Kidney (tissue), 22 donors: ENCODE measurements at places on chromosomes 13 and 19.

DNA sequence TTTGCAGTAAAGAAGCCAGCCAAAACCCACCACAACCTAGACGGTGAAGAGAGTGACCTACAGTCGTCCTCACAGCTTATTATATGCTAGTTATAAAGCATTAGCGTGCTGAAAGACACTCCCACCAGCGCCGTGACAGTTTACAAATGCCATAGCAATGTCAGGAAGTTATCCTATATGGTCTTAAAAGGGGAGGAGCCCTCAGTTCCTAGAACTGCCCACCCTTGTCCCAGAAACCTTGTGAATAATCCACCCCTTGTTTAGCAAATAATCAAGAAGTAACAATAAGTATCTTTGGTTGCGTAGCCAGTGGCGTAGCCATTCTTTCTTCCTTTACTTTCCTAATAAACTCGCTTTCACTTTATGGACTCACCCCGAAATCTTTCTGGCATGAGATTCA is 227.9 kb upstream of the ARGLU1 start:
- no peak for DNase-seq

- no peak for DNase-seq
Observed at GRCh38 chr13:93889430-93889951, 590.0 kb downstream of the DCT start.

DNA sequence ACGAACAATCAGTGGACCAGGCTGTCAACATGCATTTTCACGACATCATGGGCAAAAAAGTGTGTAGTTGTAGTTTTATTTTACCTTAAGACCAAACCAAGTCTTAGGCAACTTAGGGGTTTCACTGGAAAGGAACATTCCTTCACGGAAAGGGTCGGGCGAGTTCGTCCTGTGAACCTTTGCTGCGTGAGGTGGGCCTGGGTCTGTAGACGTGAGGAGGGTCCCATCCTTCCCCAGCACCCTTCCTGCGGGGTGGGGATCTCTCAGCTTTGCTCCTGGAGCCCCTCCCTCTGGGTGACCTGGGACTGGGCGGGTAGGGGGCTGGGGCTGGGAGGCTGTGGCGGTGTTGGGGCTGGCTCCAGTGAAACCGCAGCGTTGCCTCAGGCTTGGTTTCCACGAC is 12.3 kb upstream of the RPS15 start:
- DNase-seq: no peak

GRCh38 chr13:108322206-108322824 is 52.8 kb downstream of the TNFSF13B start:
- DNase-seq: peak; percentile 65

- no peak for DNase-seq
Observed at GRCh38 chr19:42693760-42694350, 46.4 kb downstream of the PSG3 start.

DNA sequence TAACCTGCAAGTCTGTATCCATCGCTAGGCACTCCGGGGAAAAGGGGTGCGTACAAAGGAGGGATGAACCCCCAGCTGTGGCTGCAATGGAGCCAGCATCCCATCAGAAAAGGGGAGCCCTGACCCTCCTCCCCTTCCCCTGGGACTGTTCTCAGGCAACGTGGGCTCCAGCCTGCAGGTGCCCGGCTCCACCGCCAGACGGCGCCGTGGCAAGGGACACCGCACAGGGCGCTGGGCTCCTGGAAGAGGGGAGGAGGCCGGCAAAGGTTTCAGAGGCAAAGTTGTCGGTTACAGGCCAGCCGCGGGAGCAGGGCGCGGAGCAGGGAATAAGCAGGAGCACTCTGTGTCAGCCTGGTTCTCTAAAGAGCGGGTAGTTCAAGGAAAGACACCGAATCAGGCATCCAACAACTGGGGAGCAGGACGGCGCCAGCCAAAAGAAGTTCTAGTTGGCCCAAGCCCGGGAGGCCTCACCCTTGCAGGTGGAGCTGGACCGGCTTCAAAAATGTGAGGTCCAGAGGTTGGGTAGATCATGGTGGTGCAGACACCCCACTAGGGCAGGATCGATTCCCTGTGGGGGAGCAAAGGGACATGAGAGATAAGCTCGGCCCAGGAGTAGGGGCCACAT is 53.0 kb upstream of the ATP12A start:
- peak; percentile 72 for DNase-seq

- no peak for DNase-seq
Observed at GRCh38 chr19:24062190-24062589, 24.8 kb upstream of the ZNF254 start.

DNA sequence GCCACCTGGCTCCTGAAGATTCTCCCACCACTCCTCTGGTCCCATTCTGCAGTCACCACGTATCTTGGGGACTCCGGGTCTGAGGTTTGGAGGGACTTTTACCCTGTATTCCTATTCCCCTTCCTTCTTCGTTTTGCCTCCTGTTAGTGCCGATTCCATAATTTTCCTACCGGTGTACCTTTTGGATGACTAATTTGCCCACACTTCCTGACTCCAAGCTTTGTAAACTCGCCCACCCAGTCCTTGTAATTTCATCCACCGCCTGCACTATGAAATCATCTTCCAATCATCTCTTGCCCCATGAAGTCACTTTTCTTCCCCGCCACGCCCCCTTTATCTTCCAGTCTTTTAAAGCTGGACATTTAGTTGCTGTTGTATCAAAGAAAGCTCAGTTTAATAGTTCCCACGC is 572 bp downstream of the UCHL3 start:
- no peak for DNase-seq

DNA sequence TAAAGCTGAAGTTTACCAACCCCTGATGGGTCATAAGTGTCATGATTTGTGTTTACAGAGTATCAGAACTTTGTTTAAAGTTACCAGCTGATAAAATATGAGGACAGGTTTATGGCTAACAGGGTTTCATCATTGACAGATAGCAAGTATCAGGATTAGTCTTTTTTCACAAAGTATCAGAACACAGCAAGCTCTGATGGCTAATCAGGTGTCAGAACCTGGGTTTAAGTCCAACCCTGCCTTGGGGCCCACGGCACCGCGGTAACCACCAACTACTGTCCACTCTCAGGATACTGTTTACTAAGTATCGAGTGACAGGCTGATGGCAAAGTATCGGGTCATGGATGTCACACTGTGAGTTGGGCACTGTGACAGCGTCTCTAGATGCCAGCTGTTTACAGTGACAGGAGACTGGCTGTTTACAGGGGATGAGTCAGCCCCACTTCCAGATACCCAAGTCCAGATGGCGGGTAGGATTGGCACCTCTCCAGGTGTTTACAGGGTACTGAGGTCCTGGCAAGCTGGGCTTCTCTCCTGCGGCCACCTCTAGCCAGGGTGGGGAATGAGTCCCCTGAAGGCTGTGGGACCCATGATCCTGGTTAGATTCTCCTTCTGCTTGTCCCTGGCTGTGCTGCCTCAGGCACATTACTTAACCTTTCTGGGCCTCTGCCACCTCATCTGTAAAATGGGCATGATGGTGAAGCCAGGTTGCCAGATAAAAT is 21.8 kb downstream of the ARRDC2 start:
- DNase-seq: peak; percentile 23

DNA sequence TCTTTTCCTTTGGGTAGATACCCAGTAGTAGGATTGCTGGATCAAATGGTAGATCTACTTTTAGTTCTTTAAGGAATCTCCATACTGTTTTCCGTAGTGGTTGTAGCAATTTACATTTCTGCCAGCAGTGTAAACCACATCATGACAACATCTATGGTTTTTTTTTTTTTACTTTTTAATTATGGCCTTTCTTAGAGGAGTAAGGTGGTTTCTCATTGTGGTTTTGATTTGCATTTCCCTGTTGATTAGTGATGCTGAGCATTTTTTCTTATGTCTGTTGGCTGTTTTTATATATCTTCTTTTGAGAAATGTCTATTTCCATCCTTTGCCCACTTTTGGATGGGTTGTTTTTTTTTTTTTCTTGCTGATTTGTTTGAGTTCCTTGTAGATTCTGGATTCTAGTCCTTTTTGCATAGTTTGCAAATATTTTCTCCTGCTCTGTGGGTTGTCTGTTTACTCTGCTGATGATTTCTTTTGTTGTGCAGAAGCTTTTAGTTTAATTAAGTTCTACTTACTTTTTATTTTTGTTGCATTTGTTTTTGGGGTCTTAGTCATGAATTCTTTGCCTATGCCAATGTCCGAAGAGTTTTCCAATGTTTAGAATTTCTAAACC is 38.8 kb downstream of the TDRD3 start:
- no peak for DNase-seq

GRCh38 chr13:42215578-42216421 is 56.2 kb upstream of the AKAP11 start:
- DNase-seq: peak; percentile 41

GRCh38 chr13:29718694-29719093 is 123.2 kb upstream of the SLC7A1 start:
- DNase-seq: no peak

- no peak for DNase-seq
Observed at GRCh38 chr19:19871932-19872331, 6.2 kb downstream of the ZNF253 start.

DNA sequence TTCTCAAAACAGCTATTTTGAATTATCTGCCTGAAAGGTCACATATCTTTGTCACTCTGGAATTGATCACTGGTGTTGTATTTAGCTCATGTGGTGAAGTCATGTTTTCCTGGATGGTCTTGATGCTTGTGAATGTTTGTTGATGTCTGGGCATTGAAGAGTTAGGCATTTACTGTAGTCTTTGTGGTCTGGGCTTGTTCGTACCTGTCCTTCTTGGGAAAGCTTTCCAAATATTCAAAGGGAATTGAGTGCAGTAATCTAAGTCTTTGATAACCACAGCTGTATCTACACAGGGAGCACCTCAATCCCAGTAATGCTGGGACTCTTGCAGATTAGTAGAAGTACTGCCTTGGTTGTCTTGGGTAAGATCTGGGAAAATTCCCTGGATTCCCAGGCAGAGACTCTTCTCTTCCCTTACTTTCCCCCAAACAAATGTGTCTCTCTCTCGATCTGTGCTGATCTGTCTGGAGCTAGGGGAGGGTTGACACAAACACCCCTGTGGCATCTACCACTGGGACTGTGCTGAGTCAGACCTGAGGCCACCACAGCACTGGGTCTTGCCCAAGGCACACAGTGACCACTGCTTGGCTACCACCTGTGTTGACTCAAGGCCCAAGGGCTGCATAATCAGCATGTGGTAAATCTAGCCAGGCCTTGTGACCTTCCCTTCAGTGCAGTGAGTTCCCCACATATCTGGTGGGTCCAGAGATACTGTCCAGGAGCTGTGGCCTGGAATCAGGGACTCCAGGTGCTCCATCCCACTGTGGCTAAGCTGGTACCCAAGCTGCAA is 5.5 kb upstream of the CYP4F3 start:
- no peak for DNase-seq

- no peak for DNase-seq
Observed at GRCh38 chr19:31733591-31733990, 384.4 kb upstream of the TSHZ3 start.

DNA sequence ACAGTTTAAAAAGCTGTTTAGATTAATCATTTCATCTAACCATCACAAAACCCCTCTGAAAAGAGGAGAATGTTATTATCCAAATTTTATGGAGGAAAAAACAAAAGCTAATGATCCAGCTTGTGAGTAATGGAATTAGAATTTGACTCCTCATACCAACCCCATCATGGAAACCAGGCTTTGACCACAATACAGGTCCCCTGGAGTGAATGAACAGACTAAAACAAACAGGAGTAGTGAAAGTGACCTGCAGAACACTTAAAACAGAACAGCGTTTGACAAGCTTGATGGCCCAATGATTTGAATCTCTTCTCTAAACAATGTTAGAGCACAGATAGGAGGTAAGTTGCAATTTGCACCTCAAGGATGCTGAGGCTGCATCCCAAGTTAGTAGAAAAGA is 230.0 kb downstream of the DCT start:
- DNase-seq: no peak

GRCh38 chr19:39038098-39038497 is 5.7 kb upstream of the FBXO27 start:
- no peak for DNase-seq

- no peak for DNase-seq
Observed at GRCh38 chr13:37450276-37450675, 148.3 kb downstream of the POSTN start.

GRCh38 chr13:90055121-90055520 is 1292.4 kb upstream of the MIR17HG start:
- DNase-seq: no peak

- DNase-seq: peak; percentile 80
Observed at GRCh38 chr19:20182222-20182785, 15.3 kb downstream of the ZNF486 start.

DNA sequence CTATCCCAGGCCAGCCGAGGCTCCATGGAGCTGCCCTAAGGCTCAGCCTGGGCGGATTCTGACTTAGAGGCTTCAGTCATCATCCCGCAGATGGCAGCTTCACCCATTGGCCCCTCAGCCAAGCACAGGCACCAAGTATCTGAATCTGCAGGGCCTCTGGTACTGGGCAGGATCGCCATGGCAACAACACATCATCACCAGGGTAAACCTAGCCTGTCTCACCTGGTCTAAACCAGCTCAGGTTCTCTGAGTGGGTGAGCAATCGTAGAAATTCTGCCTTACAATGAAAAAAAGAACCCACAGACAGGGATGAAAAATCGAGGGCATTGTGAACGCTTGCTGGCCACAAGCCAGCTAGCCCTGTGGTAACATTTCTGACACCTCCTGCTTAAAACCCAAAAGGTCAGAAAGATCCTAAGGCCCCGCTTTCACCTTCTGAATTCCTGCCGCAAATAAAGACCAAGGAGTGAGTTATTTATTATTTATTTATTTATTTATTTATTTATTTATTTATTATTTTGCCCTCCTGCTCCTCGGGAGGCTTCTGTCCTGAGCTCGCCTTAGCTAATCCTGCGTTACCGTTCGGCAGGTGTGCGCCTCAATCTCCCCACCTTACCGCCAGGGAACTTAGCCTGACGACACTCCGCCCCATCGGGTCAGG is 12.0 kb upstream of the CEACAM21 start:
- no peak for DNase-seq

GRCh38 chr13:43284162-43284561 is 260.8 kb downstream of the DNAJC15 start:
- no peak for DNase-seq

GRCh38 chr13:106911020-106911419 is 343.1 kb upstream of the ARGLU1 start:
- no peak for DNase-seq

- DNase-seq: no peak
Observed at GRCh38 chr13:75181906-75182305, 300.1 kb downstream of the TBC1D4 start.

DNA sequence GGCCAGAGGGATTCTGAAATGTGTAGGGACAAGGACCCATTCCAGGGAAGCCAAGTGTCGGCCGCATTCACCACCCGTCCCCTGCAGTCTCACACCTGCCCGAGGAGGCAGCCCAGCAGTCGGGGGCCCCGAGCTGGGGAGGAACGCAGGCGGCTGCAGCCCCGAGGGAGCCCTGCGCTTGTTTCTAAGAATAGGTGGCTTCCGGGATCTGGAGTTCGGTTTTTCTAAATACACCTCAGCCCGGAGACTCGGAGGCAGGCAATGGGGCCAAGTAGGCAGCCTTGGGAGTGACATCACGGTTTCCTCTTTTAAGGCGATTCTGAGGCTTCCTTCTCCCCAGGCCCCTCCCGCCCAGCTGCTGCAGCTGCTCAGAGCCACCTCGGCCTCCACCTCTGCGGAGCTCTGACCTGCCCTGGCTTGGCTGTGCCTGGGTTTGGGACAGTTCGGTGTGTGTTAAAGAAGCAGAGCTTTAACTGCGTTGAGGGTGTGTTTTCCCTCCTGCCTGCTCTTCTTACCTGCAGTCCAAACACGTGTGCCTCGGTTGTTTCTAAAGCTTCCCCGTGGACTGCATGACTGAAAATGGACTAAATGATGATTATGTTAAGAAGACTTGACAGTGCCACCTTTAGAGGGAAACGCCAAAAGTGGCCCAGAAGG is 80.5 kb downstream of the COL4A2 start:
- DNase-seq: peak; percentile 81

GRCh38 chr13:113126265-113127150 is 3.9 kb downstream of the F10 start:
- DNase-seq: no peak
